Activated CD4-positive, alpha-beta T cell treated with anti-CD3 and anti-CD28 coated beads for 48 hours (primary cell): ENCODE measurements at places on chromosomes 7 and 10.

DNA sequence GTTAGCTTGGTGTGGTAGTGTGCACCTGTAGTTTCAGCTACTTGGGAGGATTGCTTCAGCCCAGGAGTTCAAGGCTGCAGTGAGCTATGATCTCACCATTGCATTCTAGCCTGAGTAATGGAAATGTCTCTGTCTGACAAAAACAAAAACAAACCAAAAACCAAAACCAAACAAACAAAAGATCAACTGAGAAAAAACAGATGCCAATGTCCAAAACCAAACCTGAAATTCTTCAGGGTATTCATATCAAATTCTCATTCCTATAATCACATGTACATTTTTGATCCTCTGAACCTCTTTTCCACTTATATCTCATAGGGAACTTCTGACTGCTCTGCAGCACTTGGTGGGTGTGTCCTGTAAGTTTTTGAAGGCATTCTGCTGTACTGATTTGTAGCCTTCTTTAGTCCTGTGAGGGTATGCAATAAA, 87.0 kb downstream of the CDK6 start:
- no peak for DNase-seq

DNA sequence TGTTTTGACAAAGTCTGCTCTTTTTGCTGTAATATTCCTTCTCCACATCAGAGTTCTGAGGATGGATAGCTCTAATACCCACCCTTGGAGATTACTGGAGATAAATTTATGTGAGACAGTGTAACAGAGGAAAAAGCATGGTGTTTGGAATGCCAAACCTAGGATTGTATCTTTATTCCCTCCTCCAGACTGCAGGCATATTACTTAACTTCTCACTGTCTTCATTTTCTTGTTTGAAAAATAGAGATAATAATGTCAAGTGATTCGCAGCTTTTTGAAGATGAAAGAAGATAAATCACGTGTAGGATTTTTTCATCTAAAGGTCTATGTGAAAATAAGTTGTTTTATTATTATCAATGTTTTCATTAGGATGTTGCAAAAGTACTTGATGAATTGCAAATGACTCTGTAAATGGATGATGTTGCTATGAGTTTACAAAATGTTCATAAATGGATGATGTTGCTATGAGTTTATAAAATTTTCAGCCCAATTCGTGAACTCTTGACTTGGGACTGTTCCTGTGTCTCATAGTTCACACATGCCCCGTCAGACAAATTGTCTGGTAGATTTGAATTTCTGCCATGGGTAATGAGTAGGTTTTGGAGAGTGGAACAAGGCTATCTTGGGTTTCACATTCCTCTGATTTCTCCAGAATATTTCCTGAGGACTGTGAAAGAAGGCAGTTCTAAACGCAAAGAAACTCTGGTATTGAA, 113.1 kb upstream of the IGFBP3 start:
- no peak for DNase-seq

DNA sequence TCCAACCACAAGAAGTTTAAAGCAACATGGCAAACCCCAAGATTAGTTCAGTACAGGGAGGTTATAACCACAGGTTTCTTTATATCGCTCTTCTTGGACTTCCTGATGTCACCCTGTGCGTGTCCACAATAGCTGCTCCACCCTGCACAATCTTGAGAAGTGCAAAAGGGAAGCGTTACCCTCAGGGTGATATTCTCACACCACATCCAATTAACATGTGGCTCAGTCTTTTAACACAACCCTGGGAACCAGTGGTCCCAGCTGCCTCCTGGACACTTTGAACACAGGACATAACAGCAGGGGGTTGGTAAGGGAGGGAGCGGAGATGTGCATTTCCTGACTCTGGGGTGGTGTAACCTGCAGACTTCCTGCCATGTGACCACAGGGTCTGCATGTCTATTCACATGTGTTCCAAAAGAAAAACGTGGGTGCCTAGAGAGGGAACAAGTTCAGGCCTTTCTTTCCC, 64.6 kb downstream of the GSAP start:
- peak; percentile 40 for DNase-seq

DNA sequence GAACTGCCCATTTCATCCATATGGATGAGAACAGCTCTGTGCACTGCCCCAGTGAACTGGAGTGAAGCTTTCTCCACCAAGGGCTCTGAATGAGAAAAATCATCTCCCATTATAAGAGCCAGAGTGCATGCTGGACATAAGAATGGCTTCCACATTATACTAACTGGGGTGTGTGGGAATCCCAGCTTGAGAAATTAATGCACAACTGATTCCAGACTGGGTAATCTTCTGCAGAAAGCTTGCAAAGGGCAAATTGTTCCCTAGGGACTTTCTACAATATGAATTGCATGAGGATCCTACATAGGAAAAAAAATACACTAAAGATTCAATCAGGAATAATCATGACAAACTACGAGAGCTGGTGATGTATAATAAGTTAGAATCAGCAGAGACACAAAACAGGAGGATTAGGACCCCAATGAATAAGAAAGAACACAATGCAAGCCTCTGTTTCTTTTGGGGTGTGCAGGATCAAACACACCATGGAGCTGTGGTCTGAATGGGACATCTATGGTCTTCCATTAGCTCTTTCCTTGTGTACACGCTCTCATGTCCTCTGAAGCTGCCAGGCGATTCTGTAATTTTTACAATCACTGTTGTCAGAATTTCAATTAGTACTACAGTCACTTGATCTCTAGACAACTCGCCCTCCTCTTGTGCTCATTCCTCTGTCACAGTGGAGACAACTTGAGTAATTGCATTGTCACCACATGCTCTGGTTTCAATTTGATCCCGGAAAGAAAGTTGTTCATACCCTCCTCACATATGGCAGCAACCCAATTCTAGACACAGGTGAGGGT, 1327.4 kb downstream of the GATA3 start:
- no peak for DNase-seq

DNA sequence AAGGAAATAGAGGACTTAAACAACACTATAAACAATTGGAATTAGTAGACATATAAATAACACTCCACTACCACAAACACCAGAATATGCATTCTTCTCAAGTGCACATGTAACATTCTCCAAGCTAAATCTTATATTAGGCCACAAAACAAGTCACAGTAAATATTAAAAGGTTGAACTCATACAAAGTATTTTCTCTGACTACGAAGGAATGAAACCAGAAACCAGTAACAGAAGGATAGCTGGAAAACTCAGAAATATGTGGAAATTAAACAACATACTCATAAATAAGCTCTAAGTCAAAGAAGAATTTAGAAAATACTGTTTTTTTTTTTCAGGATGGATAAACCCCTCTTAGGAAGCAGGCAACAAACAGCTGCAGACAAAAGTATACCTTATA, 77.4 kb upstream of the IGFBP3 start:
- no peak for DNase-seq

GRCh38 chr10:22932626-22933370, 4.9 kb downstream of the ARMC3 start:
- no peak for DNase-seq

DNA sequence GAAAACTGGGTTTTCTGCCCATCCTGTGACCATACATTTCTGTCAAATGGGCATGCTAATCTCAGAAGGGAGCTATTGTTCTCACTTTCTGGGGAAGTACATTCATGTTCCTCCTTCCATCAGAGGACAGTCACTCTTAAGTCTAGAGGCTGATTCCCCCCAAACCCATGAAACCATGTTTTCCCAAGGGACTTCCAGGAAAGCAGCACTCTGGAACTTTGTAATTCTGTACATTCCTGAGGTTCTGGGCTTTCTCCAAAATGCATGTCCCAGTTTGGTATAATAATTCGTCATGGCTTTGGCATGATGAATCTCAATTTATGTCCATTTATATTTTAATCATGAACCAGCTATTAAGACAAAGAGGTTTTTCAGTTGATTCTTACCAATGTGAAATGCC, 688.1 kb downstream of the LRMDA start:
- DNase-seq, result no peak

DNA sequence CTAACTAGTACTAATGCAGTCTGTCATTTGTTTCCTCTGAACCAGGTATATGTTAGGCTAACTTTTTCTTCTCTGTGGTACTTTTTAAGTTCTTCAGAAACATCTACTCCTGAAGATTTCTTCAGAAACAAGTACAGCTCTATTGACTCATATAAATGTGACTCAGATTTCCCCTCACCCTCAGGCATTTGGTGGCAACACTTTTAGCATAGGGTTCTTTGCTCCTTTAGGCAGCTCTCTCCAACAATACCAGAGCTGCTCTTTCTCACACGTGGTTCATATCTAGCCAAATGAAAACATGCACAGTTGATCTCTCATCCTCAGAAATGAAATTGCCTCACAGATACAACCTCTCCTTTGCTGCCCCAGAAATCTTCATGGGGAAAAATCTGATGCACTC, 939.8 kb downstream of the SORCS1 start:
- no peak for DNase-seq

- DNase-seq, result no peak
These were observed 7.1 kb downstream of the GRM8 start for GRCh38 chr7:127245607-127246006.

- DNase-seq, result no peak
These were observed 19.9 kb downstream of the ATAD1 start for GRCh38 chr10:87798082-87798481.

- DNase-seq, result no peak
These were observed 59.9 kb downstream of the WDFY4 start for GRCh38 chr10:48744587-48744986.

DNA sequence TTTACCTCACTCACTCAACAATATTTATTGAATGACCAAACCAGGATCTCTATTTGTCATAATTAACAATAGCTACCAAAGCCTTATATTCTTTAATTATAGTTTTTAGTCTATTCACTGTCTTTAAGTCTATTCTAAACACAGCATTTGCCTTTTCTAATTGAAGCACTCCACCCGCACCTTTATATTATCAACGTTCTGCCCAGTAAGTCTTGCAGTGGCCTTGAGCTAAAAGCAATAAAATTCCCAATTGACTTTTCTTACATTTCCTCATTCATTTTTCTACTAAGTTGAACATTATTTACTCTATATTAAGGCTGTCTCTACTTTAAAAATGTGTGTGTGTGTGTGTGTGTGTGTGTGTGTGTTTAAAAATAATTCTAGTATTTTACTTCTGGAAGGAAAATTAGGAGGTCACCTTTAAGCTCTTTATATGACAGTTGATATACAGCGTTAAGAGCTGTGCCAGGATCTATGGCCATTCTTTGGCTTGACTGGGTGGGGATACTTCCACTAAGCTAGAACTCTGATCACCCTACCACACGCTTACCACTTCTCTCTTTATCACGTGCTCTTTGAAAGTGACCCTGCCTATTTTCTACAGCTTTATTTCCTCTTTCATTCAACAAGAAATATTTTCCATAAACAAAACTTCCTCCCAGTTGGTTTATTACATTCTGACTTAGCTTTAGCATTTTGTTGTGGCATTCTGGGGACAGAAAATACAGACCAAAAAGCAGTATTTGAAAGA, 8.8 kb downstream of the PAPSS2 start:
- no peak for DNase-seq

- DNase-seq, result no peak
These were observed 179.4 kb upstream of the INHBA start for GRCh38 chr7:41882256-41882655.

- DNase-seq, result no peak
These were observed 795.6 kb downstream of the PHTF2 start for GRCh38 chr7:78594156-78594555.
